HFF-Myc (cell line): ENCODE measurements at places on chromosomes 2 and 18.

DNA sequence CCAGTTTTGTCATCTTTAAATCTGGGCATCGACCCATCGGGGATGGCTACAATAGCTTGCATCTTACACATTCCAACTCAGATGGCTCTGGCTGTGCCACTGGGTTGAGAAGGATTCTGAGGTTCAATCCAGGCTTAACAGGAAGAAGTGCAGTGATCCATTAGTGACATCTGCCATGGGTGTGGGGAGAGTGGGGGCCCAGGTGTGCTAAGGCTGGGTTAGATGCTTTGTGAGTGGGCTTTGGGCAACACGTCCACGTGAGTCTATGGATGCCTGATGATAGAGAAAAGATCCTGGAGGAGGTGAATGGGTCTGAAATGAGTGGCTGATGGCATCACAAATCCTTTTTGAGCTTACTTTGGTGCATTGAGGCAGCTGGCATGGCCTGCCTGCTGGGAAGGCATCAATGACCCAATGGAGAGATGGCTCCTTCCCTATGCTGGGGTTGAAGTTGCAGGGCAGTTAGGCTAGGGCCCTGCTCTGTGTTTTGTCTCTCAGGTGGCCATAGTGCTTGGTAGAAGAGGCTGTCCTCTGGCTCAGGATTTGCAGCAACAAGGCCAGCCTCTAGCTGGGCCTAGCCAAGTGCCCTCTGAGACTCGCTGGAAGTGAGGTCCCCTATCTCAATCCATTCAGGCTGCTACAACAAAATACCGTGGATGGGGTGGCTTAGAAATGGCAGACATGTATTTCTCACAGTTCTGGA, 56.7 kb downstream of the HS1BP3 start:
- DNase-seq, result no peak

DNA sequence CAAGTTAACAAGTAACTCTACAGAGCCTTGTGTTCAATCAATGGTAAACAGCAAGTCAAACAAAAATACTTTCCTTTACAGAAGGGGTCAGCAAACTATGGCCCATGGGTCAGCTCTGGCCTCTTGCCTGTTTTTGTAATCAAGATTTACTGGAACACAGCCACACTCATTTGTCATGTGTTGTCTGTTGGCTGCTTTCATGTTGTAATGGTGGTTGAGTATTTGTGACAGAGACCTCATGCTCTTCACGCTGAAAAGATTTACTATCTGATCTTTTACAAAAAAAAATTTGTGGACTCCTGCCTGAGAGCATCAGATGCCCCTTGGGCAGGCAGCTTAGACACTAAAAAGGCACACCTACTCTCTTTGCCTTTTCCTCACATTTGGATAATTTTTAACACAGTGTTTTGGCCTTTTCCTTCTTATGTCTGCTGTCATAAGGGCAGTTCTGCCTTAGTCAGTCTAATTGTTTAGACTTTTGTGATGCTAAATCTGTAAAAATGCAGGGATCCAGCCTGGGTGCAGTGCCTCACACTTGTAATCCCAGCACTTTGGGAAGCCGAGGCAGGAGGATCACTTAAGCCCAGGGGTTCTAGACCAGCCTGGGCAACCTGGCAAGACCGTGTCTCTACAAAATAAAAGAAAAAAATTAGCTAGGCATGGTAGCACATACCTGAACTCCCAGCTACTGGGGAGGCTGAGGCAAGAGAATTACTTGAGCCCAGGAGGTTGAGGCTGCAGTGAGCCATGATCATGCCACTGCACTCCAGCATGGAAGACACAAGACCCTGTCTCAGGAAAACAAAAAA, 18.3 kb downstream of the IL1B start:
- no peak for DNase-seq

DNA sequence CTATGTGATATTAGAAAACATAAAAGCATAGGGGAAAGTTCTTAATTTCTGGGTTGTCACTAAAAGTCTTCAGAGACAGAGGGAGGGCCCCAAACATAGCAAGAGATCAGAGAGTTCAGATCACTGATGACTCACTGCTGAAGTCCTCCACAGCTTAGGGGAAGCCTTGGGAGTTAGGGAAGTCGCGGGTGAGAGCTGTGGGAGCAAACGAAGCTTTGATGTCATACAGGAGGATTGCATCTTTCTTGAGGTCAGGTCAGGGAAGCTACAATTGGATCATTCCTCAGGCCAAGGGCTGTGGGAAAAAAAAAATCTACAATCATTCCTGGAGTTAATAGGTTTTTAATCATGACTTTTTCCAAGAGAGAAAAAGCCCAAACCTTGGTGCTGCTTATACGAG, 96.2 kb downstream of the COPS8 start:
- no peak for DNase-seq

DNA sequence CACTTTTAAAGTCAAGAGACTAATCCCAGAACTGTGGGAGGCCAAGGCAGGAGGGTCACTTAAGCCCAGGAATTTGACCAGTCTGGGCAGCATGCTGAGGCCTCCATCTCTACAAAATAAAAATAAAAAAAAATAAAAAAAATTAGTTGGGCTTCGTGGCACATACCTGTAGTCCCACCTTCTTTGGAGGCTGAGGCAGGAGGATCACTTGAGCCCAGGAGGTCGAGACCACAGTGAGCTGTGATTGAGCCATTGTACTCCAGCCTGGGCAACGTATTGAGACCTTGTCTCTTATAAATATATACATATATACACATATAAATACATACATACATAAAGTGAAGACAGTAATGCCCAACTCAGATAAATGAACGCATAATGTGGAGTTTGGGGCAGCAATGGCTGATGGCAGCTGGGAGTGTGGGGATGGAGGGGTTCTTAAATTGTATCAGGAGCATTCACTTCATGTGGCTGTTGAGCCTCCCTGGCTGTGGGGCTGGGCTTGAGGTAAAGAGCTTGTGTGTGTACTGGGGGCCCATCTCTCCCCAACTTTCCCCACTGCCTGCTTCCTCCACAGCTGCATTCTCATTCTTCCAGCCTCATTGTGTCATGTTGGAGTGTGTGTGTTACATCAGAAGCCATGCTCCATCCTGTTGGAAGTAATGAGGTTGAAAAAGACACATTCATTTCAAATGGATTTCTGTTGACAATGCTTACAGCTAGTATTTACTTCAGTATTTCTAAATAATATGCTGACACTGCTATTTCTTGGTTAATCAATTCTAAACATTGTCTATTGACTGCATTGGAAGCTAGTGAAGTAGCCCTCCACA, 96.5 kb upstream of the HS6ST1 start:
- no peak for DNase-seq

GRCh38 chr2:3575534-3576262, 638 bp downstream of the RPS7 start:
- DNase-seq, result no peak

DNA sequence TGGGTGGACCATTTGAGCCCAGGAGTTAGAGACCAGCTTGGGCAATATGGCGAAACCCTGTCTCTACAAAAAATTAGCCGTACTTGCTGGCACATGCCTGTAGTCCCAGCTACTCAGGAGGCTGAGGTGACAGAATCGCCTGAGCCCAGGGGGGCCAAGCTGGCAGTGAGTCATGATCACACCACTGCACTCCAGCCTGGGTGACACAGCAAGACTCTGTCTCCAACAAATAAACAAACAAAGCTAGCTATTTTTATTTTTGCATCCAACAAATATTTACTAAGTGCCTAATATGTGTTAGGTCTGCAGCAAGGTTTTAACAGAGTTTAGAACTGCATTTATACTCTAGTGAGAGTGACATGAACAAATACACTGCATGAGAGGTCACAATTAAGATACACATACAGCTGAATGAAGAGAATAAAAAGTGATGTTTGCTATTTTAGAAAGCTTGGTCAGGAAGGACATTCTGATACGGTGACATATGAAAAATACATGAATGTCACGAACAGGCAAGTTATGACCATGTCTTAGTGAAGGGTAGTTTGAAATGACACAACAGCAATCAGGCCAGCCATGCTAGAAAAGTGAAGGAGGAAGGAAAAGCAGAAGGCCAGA, 83.2 kb upstream of the FRZB start:
- no peak for DNase-seq
